Activated naive CD4-positive, alpha-beta T cell treated with anti-CD3 and anti-CD28 coated beads, Interleukin-2, amount 50 U/mL, for 16 hours (primary cell): ENCODE measurements at places on chromosomes 11 and 22.

GRCh38 chr11:33377412-33378370 is 120.5 kb downstream of the HIPK3 start:
- DNase-seq, result no peak

DNA sequence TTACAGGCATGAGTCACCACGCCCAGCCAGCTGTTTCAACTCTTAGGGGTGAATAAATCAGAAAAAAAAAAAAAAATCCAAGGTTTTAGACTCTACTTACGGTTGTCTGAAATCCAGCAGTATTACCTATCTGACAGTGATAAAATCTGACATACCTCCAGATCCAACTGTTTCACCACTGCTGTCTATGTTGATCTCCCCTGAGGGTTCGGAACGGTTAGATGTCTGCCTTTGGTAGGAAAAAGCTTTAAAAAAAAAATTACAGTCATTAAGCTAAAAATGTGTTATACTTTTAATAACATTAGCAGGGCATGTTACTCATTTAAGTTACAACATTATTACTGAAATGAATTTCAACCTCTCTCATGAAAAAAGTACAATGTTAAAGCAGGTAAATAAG is 21.1 kb downstream of the NCAPD3 start:
- DNase-seq, result no peak

DNA sequence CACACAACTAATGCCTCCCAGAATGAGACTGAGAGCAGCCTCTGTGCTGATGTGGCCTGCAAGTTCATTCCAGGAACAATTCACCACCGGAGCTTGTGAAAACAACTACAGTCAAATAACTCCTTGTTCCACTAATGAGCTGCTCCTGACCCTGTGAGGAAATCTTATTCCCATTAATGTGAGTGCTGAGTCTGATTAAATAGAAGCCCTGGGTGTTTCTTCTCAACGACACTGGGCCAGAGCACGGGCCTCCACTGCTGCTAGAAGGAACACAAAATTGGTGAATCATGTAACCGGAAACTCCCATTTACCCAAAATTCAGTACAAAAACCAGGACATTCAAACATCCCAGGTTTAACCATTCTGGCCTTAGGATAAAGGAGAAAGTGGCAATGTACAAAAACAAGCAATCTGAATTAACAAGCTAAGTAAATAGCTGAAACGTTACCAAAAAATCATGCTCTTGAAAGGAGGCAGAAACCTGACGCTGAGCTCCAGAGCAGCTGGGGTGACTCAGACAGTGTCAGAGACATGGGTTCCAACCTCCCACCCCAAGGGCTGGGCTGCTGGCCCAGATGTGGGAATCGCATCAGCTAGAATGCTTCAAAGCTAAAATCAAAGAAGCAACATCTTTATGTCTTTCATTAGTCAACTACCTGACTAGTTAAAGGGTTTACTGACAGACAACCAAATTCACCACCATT is 26.7 kb downstream of the SERGEF start:
- DNase-seq, result no peak

GRCh38 chr11:13098063-13098462 is 88.9 kb downstream of the RASSF10 start:
- no peak for DNase-seq

DNA sequence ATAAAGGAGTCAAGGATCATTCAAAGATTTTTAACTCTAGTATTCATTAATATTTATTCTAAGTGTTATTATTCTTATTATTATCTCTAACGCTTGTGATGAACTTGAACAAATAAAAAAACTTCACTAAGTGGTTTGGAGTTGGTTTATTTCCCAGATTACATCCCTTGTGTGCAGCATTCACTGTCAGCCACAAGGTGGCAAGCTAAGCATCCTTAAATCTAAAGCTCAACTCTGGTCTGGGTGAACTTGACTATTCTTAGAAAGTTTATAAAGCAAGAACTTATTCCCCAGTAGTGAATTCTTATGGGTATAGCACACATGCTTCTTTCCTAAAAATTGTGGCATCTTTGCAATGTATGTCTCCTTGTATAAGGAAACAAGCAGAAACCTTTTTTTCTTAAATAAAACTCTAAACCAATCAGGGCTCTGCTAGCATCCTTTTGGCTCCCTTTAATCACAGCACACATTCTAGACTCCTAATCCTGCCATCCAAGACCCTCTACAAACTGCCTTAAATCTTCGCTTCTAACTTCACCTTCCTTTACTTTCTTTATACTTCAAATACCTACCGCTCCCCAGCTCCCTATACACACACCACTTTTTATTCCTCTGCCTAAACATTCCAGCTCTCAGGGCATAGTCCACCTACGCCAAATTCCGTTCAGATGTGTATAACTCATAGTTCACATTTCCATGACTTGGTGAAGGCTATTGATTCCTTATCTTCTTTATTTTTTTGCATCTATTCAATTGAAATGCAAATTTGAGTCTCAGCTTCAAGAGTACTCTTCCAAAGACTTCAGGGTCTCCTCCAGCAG is 1068.8 kb downstream of the DLG2 start:
- DNase-seq, result no peak

- DNase-seq, result no peak
Measured at GRCh38 chr11:95501761-95502266, 270.8 kb upstream of the SESN3 start.

DNA sequence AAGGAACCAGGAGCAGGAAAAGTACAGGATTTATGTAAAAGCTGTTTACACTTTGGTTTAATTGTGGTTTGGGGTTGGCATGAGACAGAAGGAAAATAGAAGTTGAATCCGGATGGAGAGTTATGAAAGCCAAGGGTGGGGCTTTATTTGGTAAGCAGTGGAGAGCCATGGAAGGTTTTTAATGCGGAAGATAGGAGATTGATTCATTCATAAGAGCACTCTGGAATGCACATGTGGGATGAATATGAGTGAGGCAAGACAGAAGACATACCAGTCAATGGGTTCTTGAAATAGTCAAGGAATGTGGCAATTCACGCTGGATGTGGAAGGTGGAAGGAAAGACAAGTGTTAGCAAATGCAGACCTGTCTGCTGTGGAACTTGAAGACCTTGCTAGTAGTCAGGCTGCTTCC is 9.3 kb upstream of the GLB1L3 start:
- no peak for DNase-seq

GRCh38 chr11:10366568-10367331 is 61.9 kb downstream of the ADM start:
- DNase-seq, result peak; percentile 59

GRCh38 chr11:7858006-7858405 is 61.3 kb upstream of the OR5P2 start:
- no peak for DNase-seq
